ENCODE measurements at places on chromosomes 1 and 21. TPM values are rescaled to one million over a fixed set of nuclear protein-coding genes. Genes with fewer than 3 reads are reported as not detected.

DNA sequence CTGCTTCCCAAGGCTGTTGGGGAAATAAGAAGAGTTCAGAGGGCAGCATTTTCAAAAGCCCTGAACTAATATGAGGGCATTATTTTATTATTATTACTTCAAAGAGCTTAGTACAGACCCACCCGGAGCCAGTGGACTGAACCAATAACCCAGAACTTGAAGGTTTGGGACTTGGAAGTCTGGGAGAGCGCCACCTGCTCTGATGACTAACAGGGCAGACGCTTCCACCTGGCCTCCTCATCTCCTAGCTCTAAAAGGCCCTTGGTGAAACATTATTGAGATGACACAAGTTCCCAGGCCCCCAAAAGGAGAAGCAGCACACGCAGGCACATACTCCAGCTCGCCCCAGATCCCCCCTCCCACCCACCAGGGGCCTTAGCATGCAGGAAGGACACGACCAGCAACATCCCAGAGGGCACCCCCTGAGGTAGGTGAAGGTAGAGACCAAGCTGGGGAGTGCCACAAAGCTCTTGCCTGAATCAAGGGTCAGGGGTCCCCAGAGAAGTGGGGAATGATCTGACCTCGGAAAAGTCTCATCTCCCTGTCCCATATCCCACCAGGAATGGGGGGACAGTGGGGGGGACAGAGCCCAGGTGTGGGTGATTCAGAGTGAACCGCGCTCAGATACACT lies 1.3 kb downstream of the DLGAP3 start:
- DNase-seq, result no peak

GRCh38 chr21:27572696-27573095 lies 605.8 kb upstream of the ADAMTS5 start:
- no peak for DNase-seq

DNA sequence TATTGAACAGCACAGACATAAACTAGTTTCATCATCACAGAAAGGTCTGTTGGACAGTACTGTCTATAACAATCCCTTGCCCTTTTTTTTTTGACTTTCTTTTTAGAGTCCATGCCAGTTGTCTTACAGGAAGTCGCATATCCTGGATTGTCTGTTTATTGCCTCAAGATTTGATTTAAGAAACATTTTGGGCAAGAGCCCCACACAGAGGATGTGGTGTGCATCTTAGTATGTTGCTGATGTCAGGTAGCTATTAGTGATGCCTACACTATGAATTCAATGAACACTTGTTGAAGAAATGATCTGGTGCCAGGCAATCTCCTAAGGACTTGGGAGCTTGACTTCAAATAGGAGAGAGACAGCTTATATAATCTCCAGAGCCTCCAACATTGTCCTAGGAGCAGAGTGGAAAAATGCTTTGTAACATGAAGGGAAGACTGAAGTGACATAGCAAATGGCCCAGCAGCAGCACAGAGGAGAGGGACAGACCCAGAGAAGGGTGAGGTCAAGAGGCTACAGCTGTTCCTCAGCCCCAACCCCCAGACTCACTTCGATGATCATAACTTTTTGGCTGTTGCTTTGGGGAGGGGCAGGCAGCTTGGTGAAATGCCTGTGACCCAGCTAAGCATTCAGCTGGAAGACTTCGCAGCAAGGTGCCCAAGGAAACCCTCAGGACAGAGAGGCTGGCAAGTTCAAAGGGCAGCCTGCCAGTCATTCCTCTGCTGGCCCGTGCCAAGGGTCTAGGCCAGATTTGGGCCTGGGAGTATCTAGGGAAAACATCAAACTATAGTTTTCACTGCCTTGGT lies 7.5 kb upstream of the RAB29 start:
- DNase-seq, result no peak

DNA sequence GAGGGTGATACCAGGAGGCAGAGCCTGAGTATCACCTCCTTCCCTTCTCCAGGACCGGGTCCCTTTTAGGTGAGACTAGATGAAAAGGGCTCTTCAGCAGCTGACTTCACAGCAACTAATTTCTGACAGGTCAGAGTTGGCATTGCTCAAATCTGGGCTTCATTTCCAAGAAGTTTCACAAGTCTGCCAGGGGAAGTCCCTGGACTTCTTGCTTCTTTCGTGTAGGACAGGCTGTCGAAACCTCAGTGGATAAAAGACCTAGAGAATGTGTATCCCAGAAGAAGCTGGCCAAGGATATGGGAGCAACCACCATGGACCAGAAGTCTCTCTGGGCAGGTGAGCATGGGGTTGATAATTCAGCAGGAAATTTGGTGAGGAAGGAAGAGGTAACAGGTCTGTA lies at the start of gene CHI3L2:
TSS of gene CHI3L2 (plus strand) at position 280 of the 400 bp plus-strand sequence. CDS start at position 297, 17 bp downstream.
- no peak for DNase-seq

DNA sequence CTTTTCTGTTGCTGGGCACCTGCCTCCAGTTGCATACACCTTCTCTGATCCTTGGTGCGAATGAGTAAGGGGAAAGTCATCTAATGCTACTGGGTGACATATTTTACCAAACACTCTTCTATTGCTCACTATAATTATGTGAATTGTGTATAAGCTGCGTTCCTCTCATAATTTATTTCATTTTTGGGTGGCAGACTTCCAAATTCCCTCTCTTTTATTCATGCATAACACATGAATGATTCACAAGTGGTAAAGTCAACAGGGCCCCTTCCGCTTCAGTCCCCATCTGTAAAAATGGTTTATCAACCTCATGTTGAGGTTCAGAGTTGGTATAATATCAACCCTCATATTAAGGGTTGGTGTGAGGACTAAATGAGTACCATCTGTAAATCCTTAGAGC lies 3.2 kb upstream of the QSOX1 start:
- peak; percentile 92 for DNase-seq

GRCh38 chr1:220839474-220839873 lies 39.8 kb upstream of the HLX start:
- no peak for DNase-seq

GRCh38 chr1:224203243-224204016 lies 20.4 kb downstream of the DEGS1 start:
- no peak for DNase-seq

DNA sequence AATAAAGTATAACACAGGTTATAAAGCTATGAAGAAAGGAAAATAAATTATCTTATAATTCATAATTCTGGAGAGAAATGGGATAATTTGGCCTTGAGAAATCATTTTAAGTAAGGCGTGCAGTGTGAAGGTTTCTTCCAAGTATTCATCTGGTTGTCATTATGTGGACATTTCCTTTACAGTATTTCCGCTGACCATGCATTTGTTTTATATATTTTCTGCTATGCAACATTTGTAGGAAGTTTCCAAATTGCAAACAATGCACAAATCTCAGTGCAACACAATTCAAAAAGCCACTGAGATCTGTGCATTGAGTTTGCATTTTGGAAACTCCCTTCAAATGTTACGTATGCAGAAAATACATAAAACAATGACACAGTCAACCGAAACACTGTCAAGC lies 17.8 kb downstream of the ZNF670 start:
- DNase-seq, result no peak

- no peak for DNase-seq
Observed at GRCh38 chr21:38315122-38315521, 58.3 kb downstream of the KCNJ15 start.

GRCh38 chr1:111597426-111597825 lies 22.2 kb upstream of the RAP1A start:
- no peak for DNase-seq

DNA sequence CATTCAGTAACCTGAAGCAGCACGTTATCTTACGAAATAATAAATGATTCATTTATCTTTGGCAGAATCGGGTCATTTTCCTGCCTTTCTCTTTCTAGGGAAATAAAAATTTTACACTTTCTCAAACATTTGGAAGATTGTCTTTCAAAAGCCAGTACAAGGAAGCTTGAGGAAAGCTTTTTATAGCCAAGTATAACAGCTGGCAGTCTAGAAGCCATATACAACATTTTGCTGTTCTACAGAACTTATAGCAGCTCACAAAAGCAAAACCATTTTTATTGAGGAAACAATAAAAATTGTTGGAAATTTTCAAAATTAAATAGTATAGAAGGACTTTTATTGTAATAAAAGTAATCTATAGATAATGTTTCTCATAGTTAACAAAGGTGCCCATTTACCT lies 448.6 kb downstream of the SMYD3 start:
- DNase-seq, result no peak

- no peak for DNase-seq
Observed at GRCh38 chr1:99062192-99062591, 57.5 kb upstream of the PLPPR5 start.

DNA sequence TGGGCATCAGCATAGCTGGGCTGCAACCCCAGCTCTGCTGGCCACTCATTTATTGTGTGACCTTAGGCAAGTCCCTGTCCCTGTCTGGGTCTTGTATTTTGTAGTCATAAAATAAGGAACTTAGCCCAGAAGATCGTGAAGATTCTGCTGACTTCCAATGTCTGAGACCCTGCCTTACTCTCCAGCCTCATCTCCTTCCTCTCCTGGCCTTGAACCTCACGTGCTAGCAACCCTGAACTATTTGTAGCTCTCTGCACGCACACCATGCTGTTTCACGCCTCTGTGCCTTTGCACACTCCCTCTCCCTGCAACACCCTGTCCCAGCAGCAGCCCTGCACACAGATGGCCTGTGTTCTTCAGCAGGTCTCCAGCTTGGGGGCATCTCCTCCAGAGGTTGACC lies 121.1 kb downstream of the LACTBL1 start:
- DNase-seq, result no peak

- no peak for DNase-seq
Observed at GRCh38 chr1:7358425-7358824, 412.7 kb upstream of the VAMP3 start.

GRCh38 chr1:171663854-171664575 lies 11.5 kb upstream of the MYOC start:
- no peak for DNase-seq

GRCh38 chr1:182029002-182029378 lies 32.5 kb downstream of the ZNF648 start:
- no peak for DNase-seq

- peak; percentile 81 for DNase-seq
Observed at GRCh38 chr1:11790880-11791715, 14.7 kb downstream of the MTHFR start.

- DNase-seq, result peak; percentile 17
Observed at GRCh38 chr1:164726235-164726634, 167.3 kb downstream of the PBX1 start.

DNA sequence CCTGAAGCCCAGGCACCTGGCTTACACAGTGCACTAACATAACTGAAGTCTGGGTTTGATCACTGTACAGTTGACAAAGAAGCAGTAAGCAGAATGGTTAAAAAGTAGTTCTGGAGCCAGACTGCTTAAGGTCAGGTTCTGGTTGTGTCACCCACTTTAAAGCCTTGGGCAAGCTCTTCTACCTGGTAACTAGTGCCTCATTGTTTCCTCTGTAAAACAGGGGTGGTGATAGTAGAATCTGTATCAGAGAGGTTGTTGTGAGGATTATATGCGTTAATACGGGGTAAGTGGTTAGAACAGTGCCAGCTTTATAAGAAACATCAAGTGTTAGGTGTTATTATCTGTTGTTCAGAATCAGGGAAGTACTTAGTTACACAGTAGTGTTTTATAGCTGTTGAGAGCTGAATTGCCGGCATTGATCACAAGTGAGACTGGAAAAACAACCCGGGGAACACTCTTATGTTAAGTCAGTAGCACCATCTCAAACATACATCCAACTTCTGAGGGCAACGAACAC lies 3.7 kb downstream of the BACH1 start:
- no peak for DNase-seq

- DNase-seq, result peak; percentile 54
Observed at GRCh38 chr1:27643600-27644368, 8.8 kb upstream of the FGR start.

GRCh38 chr1:221888218-221888617 lies 146.3 kb upstream of the DUSP10 start:
- DNase-seq, result no peak

DNA sequence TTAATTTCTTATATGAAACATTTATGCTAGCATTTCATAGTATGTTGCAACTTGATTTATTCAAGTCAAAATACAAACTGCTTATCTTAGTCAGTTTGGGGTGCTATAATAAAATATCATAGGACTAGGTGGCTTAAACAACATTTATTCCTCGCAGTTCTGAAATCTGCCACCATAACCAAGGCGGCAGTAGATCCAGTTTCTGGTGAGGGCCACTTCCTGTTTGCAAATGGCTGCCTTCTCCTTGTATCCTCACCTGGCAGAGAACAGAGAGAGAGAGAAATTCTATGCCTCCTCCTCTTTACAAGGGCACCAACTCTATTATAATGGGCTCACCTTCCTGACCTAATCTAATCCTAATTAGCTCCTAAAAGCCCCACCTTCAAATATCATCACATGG lies 76.1 kb upstream of the RGS2 start:
- no peak for DNase-seq

- no peak for DNase-seq
Observed at GRCh38 chr1:85088408-85088784, 40.1 kb upstream of the MCOLN3 start.

GRCh38 chr1:152757747-152758146 lies at the start of gene KPRP:
Gene KPRP (plus strand): TSS chr1:152758025. CDS start chr1:152759589, 1,564 bp downstream.
- no peak for DNase-seq

DNA sequence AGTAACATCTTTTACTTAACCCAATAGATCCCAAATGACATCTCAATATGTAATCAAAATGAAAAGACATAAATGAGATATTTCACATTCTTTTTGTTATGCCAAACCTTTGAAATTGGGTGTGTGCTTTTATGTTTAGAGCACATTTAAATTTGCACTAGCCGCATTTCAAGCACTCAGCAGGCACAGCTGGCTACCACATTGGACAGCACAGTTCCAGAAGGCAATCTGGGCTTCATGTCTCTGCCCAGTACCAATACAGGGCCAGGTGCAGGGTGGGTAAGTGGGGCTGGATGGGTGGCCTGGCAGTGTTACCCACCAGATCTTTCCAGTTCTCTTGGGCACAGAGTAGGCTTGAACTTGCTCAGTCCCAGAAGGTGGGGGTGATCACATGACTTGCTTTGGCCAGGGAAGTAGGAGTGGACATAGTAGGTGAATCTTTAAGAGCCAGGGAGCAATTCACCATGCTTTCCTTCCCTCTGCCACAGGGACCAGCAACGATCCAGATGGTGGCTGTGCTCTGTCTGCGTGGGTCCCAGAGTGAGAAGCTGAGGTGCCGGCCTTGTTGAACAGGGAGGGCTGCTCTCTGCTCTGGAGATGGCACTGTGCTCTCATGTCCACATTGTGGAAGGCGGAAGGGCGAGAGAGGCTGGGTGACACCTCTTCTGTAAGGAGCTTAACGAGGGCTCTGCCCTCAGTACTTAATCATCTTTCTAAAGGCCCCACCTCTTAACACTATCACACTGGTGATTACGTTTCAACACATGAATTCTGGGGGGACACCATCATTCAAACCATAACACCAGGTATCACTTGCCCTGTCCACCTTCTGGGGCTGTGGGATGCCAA lies 261.4 kb downstream of the GRIK3 start:
- no peak for DNase-seq

GRCh38 chr1:37821481-37821880 lies 13.5 kb upstream of the YRDC start:
- DNase-seq, result no peak

Gene CFHR4
- total RNA-seq, result not detected

Gene METTL18
- 6.6 TPM for total RNA-seq

Gene CAPN8
- not detected for total RNA-seq

Gene OR6N1
- not detected for total RNA-seq

Gene GPR37L1
- total RNA-seq, result not detected

Gene BCAN
- total RNA-seq, result not detected

Gene GIPC2
- 9.6 TPM for total RNA-seq

Gene CD1E
- total RNA-seq, result not detected

Gene DISP3
- total RNA-seq, result 0.49 TPM

Gene MX2
- total RNA-seq, result not detected

Gene TUFT1
- 4.3 TPM for total RNA-seq

Measured in endothelial cell of umbilical vein (primary cell).